COLO829 (cell line): ENCODE measurements at places on chromosomes 12 and 14.

DNA sequence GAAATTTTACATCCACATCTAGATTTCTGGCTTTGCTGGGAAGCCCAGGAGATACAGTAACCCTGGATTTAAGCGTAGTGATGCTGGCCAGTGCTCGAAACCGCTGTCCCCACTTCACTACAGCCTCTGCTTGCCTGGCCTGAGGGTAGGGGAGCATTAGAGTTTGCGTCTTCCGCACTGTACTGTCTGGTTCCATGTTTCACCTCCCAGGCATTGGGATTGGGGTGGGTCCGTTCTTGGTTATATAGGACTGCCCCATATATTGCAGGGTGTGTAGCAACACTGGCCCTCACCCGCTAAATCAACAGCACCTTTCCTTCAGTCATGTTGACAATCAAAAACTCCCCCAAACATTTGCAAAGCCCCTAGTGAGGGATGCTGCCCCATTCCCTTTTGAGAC lies 240.8 kb downstream of the ZFP36L1 start:
- DNase-seq = no peak

DNA sequence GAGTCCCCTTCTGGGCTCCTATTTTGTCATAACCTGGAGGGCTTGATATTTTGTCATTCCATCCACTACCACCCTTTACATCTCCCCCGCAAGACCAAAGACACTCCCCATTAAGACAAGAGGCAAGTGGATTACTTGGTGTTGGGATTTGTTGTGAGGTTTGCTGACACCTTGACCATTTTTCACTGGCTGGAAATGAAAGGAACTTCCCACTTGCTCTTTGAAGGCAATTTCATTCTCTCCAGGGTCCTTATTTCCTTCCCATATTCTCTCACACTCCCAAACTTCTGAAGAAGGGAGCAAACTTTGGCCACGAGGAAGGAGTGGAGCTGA lies 14.9 kb downstream of the AGAP2 start:
- DNase-seq = no peak

DNA sequence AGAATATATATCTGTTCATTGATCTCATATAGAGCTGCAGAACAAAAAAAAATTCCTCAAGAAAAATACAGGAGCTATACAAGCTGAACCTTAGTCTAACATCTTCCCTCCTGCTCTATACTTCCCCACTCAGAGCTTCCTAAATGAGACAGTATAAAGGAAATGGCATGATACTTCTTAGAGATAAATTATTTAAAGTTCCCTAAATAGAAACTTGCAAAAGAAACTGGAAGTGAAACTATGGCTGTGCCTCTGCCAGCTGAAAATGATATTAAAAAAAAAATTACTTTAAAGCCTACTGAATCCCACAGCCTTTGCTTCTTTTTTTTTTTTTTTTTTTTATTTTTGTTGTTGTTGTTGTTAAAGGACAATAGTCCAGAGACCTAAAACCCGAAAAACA lies 11.6 kb upstream of the NEK9 start:
- DNase-seq = no peak

DNA sequence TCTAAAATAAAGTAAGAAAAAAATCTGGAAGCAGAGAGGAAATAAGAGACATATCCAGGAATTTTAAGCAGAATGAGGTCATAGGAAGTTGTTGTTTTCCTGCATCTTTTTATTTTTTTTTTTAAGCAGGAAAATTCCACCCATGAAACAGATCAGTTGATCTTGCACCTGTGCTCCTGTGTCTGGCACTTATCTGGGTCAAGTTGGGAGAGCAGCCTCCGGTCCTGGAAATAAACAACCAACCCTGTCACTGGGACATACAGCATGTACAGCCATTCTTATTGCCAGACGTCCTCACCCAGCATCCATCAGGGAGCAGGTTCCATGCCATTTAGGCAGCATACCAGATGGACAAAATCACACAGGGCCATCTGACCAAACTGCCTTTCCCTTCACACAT lies 266.0 kb upstream of the BTG1 start:
- no peak for DNase-seq

GRCh38 chr14:22099942-22100763 lies 426.5 kb upstream of the OR4E1 start:
- DNase-seq = peak; percentile 28
